ENCODE measurements at places on chromosomes 11 and 22.

- no peak for DNase-seq
Measured at GRCh38 chr11:69155302-69156234, at the start of gene SMIM38. TSS of gene SMIM38 (plus strand) at chr11:69155935. CDS start at chr11:69157847, 1,912 bp downstream.

DNA sequence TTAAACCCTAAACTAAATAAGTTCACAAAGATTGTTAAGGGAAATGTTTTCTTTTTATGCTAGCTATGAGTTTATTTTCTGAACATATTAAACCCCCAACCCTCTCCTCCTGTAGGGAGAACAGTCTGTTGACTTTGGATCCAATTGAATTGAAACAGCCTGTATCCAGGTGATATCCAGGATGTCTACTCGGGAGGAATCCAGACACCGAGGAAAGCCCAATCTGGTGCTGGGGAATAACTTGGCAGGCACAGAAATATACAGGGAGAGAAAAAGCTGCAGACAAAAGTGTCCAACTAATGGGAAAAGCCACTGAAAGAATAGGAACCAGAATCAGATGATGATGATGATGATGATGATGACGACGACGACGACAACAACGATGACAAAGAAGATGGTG lies 93.9 kb upstream of the API5 start:
- no peak for DNase-seq

DNA sequence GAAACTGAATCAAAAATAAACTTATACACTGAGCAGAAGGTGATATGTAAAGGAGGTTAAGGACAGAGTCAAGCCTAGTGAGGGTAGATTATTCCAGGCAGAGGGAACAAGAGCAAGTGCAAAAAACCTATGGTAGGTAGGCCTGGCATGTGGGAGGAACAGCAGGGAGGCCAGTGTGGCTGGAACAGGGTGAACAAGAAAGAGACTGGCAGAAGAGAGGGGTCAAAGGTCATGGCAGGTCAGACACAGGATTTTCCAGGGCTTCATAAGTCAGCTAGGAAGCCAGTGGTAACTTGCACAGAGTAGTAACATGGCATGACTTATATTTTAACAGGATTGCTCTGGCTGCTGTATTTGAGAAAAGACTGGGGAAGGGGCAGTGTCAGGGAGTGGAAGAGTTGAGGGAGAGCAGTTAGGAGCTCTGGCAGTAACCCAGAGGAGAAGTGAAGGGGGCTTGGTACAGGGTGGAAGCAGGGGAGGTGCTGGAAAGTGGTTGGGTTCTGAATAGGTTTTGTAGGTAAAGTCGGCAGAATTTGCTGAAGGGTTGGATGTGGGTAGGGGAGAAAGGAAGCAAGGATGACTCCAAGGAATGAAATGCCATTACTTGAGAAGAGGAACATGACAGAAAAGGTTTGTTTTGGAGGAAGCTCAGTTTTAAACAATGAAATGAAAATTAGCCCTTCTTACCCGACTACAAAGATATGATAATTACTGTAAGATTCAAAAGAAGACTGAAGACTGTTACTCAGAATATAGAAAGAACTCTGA lies 86.2 kb downstream of the ZNRF3 start:
- DNase-seq: no peak

GRCh38 chr11:69189059-69189458 lies 33.3 kb downstream of the SMIM38 start:
- DNase-seq: no peak

Measured in stimulated activated CD8-positive, alpha-beta memory T cell treated with anti-CD3 and anti-CD28 coated beads, Interleukin-4, amount 100 ng/mL, for 1 hour (primary cell).